Ovary (tissue), 10 donors: ENCODE measurements at places on chromosomes 11 and 22. TPM values are rescaled to one million over a fixed set of nuclear protein-coding genes. Genes with fewer than 3 reads are reported as not detected.

GRCh38 chr11:124115782-124116616, 749 bp downstream of the VWA5A start:
- no peak for DNase-seq

The SORL1 gene
- 23.4 TPM for total RNA-seq

GRCh38 chr22:30262917-30263741, 3.5 kb downstream of the OSM start:
- DNase-seq = peak; percentile 81

DNA sequence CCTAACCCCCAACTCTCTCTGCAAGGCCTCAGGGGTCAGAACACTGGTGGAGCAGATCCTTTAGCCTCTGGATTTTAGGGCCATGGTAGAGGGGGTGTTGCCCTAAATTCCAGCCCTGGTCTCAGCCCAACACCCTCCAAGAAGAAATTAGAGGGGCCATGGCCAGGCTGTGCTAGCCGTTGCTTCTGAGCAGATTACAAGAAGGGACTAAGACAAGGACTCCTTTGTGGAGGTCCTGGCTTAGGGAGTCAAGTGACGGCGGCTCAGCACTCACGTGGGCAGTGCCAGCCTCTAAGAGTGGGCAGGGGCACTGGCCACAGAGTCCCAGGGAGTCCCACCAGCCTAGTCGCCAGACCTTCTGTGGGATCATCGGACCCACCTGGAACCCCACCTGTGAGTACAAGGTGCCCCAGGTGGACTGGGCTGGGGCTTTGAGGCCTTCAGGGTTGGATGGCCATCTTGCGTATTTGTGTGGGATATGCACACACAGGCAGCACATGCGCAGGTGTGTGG, at the start of gene BEST1:
TSS of gene BEST1 (plus strand) at position 317 of the 513 bp plus-strand sequence. CDS start 1,456 bp downstream, outside the sequence.
- DNase-seq = no peak

- DNase-seq = no peak
Measured at GRCh38 chr11:10893714-10894151, 35.9 kb upstream of the ZBED5 start.

DNA sequence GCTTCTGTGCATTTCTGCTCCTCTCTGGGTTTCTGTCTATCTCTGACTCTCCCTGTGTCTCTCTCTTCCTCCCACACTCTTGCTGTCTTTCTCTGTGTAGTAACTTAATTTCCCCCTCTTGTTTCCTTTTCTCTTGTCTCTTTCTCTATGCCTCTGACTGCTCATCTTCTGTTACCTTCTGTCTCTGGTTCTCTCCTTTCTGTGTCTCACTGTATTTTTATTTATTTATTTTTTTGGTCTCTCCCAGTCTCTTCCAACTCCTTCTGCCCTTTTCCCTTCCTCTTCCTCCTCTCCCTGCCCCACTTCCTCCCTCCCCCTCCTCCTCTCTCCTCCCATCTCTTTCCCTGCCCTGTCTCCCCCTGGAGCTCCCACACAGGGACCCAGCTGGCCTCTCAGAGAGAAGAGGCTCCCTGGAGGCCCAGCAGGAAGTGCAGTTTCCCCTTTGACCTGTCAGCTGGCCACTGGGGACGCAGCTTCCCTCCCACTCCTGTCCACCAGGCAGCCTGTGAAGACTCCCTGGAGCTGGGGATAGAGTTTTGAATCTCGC, 38.3 kb upstream of the MYH9 start:
- peak; percentile 51 for DNase-seq

The MUC5AC gene
- not detected for total RNA-seq

The ALDH3B2 gene
- total RNA-seq = not detected

DNA sequence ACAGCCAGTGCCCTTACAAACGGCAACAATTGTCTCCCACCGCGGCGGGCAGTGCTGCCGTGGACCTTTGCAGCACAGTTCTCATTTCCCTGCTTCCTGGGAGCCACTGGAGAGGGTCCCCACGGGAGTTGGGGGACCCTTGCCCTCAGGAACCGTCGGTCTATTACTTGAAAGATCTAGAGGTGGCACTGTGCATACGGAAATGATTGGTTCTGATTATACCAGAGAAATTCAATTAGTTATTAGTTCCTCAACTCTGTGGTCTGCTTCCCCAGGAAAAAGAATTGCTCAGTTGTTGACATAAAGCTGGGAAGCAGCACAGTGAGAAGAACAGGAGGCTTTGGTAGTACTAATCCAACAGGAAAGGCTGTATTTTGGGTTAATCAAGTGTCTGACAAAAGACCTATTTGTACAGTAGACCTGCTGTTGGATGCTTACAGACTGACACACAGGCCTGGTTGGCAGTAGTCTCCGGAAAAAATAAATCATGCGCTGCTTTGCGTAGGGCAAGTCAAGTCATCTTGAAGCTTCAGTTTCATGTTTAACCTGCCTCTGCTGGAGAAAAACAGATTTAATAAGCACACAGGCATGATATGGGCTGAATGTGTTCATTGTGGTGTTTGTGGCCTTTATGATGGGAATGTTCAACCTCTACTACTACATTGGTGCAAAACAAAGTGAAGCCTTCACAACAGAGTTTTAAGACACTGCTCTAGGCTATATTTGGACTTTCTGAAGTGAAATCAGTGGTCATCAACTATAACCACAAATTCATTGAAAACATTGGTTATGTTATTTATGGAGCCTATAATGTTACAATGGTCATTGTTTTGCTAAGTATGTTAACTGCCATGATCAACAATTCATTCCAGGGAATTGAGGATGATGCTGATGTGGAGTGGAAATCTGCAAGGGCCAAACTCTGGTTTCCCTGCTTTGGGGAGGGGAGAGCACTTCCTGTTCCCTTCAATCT, 54.6 kb upstream of the SC5D start:
- no peak for DNase-seq

DNA sequence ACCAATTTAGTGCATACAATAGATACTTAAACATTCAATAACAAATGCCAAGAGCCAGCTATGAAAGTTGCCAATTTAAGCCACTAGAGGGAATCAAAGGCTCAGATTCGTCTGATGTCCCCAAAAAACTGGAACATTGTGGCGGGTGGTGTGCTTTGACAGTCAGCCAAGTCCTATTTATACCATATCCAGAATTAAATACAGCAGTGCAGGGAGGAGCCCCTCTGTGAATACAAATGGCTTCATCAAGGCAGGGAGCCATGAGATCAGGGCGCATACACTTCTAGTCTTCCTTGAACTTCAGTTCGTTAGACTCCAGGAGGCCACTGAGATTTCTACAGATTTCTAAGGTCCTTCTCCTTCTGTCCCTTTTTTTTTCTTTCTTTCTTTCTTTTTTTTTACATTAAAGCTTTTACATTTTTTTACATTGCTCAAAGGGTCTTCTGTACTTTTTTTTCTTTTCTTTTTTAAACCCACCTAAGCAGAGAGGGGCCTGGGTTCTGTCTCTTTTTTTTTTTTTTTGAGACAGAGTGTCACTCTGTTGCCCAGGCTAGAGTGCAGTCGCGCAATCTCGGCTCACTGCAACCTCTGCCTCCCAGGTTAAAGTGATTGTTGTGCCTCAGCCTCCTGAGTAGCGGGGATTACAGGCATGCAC, 41.5 kb upstream of the HSPA8 start:
- DNase-seq = peak; percentile 60

The MOV10L1 gene
- 6.3 TPM for total RNA-seq

DNA sequence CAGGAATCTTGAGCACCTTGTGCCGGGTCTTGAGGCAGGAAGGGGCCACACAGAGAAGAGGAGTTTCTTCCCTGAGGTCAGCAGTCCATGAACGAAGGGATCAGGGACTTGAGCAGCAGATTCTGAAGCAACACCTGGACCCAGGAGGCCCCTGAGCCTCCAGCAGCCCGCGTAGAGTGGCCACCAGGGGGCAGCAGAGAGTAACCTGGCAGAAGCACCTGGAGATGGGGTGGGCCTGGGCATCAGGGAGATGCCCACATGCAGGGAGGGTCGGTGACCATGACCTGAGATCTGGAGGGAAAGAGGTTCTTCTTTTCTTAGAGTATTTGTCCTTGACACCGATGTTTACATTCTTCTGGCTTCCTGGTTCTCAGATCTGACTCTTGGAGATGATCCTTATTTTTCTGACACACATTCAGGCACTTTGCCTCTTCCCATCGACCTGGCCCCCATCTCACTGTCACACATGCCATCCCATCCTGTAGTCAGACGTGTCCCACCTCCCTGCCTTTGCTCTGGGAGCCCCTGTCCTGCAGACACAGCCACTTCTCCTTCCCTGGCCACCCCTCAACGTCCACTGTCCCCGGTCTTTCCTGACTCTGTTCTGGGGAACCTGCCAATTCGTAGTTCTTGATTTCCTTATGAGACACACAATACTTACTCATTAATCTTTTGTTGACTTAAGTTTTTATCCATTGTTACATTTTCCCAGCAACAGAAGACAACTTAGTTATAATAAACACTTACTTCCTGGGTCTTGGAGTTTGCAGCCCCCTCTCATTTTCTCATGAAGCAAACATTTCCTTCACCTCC, 66.5 kb downstream of the GGTLC2 start:
- peak; percentile 69 for DNase-seq

The GVQW3 gene
- 4.1 TPM for total RNA-seq

GRCh38 chr11:87215236-87215635, 177.5 kb downstream of the TMEM135 start:
- no peak for DNase-seq

DNA sequence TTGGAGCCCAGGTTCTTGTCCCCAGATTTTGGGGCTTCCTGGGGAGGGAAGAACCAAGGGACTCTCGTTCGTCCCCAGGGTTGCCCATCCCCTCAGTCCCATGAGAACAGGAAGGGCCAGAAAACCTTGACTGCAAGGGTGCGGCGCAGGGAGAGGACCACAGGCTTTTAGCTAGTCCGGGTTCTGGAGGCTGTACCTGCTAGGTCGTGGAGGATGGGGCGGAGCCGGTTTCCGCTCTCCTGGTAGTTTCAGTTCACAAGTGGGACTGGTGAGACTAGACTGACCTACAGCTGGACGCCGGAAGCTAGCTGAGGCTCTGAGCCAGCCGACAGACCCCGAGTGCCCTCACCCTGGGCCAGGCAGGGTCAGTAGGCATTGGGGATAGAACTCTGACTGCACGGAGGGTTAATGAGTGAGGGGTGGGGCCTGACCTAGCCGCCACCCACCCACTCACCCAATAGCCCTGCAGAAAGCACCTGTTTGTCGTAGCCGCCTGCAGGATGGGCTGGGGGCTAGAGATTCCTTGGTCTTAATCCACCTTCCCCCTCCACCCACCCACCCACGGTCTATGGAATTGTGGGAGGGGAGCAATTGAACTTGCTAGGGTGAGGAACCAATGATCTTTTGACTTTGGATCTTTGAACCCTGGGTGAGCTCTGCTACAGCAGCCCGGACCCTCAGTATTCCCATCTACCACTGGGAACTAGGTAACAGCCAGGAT, 1.5 kb downstream of the MAFF start:
- peak; percentile 63 for DNase-seq

The TMEM123 gene
- 105 TPM for total RNA-seq

DNA sequence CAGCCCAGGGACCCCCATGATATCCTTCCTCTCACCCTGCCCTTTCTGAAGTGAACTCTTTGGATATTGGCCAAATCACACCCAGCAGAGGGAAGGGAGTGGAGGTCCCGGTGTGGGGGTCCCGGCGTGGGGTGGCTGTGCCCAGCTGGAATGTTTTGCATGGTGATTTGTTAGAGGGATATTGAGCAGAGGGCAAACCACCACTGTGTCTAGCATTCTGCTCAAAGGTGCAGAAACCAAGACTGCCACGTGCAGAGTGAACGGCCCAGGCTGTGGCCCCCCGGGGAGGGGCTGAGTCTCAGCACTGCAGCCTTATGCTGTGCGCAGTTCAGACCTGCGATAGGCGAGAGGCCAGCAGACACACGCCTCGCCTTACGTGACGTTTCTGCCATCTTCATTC, 7.9 kb upstream of the BID start:
- DNase-seq = no peak

The CYTH4 gene
- total RNA-seq = 11.9 TPM

DNA sequence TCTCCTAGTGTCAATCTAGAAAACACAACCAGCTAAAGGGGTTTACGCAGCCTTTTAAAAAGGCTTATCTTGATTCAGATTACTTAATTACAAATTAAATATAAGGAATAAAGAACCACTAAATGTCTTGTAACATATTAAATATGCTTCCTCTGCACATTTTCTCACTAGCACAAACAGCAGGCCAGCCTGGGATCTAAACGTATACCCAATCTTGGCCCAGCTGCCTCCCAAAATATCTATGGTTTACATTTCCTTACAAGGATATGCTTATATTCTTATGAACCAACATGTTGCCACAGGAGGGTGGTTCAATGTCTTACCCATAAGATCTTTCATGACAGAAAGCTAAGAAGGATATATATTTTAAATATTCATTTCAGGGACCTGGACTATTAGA, 7.7 kb downstream of the LGR4 start:
- DNase-seq = no peak

DNA sequence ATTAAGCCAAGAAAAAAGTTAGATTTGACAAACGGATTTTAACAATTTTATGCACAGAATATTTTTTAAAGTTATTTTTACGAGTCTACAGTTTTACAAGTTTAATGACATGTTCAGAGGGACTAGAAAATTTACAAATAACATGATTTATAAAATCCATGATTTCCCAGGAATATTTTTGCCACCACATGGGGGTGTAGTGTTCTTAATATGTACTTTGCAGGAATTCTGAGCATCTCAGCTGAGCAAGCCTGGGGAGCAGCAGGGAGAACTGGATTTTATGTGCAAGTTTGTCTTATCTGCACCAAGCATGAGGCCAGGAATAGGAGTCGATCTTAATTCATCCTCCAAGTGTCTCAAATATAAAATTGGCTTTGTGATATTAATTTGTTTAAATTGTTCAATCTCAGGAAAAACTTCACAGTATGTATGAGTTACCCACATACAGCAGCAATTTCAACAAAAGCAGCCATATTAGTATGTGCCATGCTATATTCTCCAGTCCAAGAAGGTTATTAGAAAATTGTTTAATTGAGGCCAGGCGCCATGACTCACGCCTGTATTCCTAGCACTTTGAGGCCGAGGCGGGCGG, 826.3 kb downstream of the DLG2 start:
- no peak for DNase-seq

DNA sequence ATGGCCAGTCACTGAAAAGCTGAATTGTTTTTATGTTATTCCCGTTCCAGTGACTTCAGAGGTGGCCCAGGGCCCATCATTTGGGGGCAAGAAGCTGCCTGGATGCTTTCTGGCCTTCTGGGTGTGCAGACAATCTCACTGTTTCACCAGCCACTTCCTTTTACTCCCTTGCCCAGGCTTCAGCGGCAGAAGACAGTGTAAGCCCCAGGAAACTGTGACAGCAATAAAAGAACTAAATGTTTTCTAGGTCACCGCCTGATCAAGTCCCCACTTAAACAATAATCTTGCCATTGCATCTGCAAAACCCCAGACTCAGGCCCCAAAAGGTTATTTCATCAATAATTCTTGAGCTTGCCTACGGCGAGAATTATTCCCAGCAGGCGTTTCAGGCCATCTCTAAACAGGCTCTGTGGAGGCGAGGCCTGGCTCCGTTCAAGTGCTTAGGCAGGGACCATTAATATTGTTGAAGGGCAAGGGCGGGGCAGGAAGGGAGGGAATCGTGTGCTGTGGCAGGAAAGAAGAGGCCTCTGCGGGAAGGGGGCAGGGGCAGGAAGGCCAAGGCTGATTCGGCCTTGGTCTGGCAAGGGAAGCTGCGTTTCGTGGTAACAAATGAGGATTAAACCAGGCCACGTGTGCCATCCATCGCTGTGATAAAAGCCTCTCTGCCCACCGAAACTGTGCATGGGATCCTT, 252.3 kb downstream of the KIRREL3 start:
- DNase-seq = no peak

The PTPN5 gene
- 1.5 TPM for total RNA-seq

GRCh38 chr11:73386016-73386415, 9.8 kb downstream of the RELT start:
- no peak for DNase-seq

The UPK3A gene
- total RNA-seq = not detected

GRCh38 chr11:11937957-11938356, 70.5 kb downstream of the DKK3 start:
- no peak for DNase-seq

- no peak for DNase-seq
Measured at GRCh38 chr11:45154276-45154675, 7.8 kb downstream of the PRDM11 start.
